Amniotic stem cell (primary cell): ENCODE measurements at places on chromosomes 3 and 15.

- DNase-seq = no peak
Observed at GRCh38 chr15:97623091-97623661, 337.3 kb upstream of the ARRDC4 start.

- no peak for DNase-seq
Observed at GRCh38 chr3:186901135-186901734, 29.1 kb upstream of the ST6GAL1 start.

DNA sequence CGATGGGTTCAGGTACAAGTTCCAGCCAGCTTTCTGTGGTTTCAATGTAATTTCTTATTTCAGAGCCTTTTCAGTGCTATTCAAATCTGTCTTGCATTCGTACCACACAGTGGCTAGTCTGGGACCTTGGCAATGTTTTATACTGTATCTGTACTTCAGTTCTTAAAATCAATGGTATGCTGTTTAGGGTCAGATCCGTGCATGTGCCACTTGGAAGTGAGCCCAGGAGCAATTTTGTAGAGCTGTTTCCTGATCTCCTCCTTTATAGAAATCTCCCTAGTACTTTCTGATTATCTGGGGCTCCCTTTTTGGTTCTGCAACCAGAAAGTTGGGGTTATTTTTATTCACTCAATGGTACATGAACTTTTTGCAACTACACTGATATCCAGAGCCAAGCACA is 59.5 kb upstream of the NDUFB4 start:
- no peak for DNase-seq

- no peak for DNase-seq
Observed at GRCh38 chr3:127736801-127737539, 64.2 kb downstream of the ABTB1 start.

GRCh38 chr15:36951731-36952247 is 148.6 kb downstream of the MEIS2 start:
- DNase-seq = no peak
